Coronary artery (tissue), 2 donors: ENCODE measurements at places on chromosomes 7 and 10.

- DNase-seq = peak; percentile 73
Observed at GRCh38 chr10:80535671-80536360, 1.9 kb upstream of the SH2D4B start.

- DNase-seq = no peak
Observed at GRCh38 chr7:23593706-23594105, 3.5 kb upstream of the CCDC126 start.

DNA sequence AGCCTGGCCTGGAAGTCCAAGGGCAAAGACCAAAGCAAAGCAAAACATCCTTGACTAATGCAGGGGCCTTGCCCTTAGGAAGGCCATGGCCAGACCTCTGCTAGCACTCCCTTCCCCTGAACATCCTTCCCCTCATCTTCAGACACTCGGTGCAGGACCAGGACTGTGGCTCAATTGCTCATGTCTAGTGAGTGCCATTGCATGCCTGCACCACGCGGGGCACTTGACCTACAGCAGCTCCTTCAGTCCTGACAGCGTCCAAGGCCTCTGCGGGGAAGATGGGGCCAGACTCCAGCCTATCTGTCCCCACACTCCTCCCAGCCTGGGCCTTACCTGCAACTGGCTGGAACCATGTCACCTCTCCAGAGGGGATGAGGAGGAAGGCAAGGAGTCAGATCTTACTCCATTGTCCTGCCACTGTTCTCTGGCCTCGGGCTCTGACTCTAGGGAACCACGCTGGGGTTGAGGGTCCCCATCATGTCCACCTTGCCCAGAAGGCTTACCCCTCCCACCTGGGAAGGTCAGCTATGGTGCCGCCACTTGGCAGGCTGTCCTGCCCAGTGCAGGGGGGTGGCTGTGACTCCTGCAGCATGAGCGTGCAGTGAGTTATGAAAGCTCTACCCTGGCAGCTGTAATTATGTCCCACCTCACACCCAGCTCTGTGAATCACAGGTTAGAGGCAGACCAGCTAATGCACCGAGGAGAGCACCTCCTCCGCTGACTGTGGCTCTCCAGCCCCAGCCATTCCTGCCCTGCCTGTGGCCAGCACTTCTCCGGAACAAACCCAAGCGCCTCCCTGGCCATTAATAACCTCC is 16.1 kb downstream of the DRGX start:
- peak; percentile 69 for DNase-seq

DNA sequence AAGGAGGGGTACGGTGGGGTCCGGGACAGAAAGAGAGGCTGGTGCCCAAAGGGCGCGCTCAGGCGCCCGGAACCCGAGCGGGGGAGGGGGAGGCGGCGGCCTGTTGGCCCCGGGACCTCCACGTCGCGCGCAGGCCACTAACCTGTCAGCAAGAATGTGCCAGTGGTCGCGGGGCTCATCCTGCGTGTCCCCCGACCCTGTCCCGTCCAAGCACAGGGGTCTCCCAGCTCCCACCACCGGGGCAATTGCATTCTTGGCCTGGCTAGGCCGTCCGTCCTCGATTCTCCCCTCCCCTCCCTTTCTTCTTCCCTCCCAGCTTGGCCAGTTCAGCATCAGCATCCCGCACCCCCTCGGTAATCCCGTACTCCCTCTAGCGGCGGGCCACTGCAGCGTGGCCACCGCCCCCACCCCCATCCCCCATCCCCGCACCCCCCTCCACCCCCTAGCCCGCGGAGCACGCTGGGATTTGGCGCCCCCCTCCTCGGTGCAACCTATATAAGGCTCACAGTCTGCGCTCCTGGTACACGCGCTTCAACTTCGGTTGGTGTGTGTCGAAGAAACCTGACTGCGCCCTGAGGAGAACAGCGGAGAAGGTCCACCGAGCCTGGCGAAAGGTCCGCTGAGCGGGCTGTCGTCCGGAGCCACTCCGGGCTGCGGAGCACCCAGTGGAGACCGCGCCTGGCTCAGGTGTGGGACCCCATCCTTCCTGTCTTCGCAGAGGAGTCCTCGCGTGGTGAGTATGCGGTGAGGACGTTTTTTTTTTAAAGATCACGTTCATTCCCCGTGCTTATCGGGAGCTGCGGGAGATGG is at the start of gene SGCE:
TSS of gene SGCE (minus strand) at position 286 of the 810 bp plus-strand sequence. CDS start at position 251, 35 bp downstream.
- peak; percentile 78 for DNase-seq

DNA sequence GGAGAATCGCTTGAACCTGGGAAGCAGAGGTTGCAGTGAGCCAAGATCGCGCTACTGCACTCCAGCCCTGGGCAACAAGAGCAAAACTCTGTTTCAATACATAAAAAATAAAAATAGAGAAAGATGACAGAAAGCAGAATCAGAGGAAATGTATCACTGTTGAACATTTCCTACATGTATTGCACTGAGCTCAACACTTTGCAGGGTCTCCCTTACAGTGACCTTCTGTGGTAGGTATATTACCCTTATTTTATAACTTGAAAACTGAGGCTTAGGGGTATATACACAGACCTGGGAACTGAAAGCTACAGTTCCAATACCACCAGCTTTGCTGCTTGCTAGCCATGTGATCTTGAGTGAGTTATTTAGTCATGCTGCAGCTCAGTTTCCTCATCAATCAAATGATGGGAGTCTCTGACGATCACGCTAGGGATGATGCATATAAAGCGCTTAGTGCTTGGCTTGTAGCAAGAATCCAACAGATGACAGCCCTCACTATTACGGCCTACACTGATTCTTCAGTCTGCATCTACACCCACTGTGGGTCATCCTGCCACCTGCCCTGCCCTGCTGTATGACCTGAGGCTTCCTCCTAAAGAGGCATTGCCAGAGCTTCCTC is 99.0 kb downstream of the PDE1C start:
- no peak for DNase-seq

GRCh38 chr7:55343860-55344606 is 21.1 kb upstream of the LANCL2 start:
- DNase-seq = no peak

- DNase-seq = no peak
Observed at GRCh38 chr7:138979226-138979979, 1.8 kb downstream of the KIAA1549 start.
